Non-pigmented ciliary epithelial cell (primary cell): ENCODE measurements at places on chromosomes 6 and 20.

DNA sequence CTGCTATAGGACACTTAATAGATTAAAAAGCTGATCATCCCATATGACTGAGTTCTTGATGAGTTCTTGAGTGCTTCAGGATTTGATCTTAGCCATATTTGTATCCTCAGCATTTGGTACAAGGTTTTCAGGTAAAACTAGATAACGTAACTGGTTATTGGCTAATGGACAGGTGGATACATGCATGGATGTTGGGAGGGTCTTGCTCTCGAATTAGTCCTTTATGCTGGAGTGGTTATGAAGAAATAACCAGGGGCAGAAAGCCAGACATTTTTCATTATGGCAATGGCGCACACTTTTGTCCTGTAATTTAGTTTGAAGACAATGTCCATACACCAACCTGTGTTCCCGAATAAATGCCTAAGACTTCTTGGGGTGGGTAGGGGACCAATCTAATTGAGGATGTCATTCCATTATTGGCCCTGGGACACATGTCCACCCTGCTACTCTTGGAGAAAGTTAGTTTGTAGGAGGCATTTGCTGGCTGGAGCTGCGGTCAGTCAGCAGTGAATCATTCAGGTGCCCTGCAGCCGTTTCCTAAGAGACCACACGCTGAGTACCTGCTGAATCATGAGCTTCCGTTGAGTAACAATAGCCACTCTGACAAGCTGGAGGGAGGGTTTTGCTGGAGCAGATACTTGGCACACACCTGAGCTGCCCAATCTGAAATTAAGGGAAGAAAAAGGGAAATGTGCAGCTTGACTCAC is 194.4 kb downstream of the FOXA2 start:
- DNase-seq = no peak

DNA sequence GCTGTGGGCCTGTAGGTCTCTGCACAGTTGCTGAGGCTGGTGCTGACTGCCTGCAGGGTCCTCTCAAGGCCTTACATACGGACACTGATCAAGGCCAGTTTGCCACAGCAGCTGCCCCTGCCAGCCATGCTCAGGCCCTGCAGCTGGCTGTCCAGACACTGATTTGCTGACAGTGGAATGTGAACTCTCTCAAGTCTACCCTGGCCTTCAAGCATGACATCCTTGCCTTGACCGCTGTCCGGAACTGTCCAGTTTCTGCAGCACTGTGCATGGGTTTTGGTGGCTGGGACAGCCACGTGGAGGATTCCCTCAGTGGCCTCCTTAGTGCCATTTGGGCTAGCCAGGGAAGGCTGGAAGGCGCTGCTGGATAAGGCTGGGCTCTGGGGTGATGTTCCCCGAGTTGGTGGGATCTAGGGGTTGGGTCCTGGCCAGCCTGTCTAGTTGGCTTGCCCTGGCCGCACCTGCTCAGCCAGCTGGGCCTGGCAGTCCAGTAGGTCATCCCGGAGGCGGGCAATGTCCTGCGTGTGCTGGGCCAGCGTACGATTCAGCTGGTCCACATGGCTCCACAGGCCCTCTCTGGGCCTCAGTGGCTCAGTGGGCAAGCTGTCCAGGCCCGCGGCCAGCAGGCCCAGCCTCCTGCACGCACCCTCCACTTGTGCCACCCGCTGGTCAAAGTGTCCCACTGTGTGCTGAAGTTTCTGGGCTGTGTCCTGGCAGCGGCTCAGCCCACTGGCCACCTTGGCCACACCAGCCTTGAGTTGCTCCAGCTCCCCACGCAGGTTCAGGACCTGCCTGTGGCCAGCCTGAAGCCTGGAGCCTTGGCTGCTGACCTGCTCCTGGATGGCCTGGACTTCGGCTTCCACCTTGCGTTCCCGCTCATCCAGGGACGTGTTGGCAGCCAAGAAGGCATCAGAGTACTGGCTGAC is 5.5 kb downstream of the EMILIN3 start:
- no peak for DNase-seq

GRCh38 chr6:76885861-76886301 is 577.4 kb downstream of the HTR1B start:
- DNase-seq = no peak

DNA sequence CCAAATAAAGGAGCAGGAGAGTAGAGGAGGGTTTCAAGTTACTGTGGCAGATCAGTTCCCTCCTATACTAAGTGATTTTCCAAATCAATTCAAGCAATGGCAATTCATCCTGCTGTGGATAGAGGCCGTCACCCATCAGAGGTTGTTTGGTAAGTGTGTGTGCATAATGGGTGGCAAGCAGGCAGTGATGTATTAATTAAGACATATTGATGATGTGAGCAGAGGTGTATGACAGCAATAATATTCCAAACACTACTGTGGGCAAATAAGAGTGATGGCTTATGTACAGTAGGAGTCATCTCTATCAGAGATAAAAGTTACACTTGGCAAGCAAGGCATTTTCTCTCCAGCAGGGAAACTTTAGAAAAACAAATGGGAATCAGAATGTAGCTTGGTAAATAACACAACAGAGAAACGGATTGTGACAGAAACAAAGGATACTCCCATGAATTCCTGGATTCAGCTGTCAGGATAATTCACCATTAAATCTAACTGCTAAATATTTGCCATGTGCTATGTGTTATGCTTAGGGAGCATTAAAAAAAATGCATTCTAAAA is 196.3 kb downstream of the KHDC1L start:
- DNase-seq = no peak

DNA sequence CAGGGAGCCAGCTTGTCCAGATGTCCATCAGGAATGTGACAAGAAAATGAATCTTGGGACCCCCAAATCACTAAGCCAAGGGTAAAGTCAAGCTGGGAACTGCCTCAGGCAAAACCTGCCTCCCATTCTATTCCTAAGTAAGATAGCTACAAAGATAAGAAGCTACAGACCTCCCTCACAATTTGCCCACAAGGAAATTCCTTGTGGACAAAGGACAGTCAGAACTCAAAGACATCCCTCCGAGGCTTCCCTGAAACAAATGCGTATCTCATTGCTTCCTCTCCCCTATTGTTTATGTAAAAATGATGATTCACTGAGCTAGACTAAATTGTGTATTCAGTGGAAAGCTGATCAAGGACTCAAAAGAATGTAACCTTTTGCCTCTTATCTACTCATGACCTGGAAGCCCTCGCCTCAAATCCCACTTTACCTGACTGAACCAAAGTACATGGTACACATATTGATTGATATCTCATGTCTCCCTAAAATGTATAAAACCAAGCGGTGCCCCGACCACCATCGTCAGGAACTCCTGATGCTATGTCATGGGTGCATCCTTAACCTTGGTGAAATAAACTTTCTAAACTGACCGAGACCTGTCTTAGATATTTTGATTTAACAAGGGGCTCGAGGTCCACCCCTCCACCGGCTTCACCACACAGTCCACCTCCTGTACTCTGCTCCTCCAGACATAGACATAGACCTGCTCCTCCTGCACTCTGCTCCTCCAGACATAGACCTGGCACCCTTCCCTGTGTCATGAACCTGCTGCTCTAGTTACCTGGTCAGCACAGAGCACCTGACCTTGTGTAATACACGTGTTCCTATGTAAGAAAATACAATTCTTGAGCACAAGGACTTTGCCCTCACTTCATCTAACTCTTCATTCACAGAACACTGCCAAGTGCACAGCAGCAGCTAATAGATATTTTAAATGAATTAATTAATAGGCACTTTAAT is 81.4 kb downstream of the WDR27 start:
- DNase-seq = peak; percentile 50

DNA sequence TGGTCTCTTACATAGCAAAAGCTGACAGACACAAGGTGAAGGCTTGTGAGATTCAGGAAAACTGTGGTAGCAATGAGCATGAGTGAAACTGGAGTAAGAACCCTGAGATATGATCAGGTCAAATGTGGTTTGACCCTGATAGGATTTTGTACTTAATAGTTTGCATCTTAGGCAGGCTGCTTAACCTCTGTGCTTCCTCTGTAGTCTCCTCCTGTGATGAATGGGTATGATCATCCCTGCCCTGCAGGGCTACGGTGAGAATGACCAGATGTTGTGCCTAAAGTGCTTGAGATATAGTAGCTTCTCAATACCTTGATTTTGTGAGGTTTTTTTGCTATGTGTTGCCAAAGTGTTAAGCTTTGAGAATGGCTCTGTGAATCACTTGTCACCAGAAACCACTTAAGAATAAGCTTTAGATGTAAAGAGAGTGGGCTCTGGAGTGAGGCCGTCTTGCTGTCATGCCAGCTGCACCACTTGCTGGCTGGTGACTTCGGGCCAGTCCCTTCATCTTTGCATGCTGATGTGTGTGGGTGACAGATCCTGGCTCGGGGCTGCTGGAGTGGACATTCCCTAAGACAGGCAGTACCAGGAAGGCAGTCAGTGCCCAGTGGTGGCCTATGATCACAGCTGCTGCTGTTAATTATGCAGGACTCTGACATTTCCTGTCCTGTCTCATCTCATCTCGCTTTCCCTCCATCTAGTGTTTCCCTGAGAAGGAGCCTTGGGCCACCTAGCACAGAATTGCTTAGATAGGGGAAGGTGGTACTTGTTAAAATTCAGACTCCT is 254.7 kb downstream of the NFATC2 start:
- DNase-seq = no peak

DNA sequence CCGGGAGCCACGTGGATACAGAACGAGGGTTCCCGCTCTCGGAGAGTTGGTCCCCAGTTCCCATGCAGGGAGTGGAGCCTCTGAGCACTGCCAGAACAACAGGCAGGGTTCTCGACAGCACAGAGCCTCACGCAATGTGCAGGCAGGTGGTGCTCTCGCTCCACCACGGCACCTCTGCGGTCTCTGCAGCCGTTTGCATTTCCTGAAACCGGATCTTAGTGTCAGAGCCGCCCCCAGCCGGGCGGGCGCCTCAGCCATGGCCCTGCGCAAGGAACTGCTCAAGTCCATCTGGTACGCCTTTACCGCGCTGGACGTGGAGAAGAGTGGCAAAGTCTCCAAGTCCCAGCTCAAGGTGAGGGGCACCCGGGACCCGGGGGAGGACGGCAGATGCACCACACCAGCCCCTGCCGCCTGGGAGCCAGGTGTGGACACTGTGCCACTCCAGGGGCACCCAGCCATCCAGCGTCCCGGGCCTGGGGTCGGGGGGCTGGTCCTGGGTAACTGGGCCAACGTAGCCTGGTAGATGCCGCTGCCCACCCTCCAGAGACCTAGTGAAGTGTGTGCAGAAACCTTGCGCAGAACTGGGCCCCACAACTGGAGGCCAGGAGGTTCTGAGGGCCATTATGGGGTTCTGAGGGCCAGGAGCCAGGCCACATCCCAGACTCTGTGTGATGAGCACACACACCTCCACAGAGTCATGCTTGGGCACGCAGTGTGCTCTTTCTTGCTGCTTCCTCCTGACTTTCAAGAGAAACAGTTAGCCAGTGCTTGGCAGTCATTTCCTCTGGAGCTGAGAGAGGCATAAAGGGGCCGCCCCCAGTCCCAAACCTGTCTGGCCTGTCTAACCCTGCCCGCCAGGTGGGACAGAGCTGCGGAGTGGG is at the start of gene DEF6:
DEF6 (plus strand) TSS at position 218 of the 881 bp plus-strand sequence; CDS start at position 257, 39 bp downstream.
- no peak for DNase-seq

DNA sequence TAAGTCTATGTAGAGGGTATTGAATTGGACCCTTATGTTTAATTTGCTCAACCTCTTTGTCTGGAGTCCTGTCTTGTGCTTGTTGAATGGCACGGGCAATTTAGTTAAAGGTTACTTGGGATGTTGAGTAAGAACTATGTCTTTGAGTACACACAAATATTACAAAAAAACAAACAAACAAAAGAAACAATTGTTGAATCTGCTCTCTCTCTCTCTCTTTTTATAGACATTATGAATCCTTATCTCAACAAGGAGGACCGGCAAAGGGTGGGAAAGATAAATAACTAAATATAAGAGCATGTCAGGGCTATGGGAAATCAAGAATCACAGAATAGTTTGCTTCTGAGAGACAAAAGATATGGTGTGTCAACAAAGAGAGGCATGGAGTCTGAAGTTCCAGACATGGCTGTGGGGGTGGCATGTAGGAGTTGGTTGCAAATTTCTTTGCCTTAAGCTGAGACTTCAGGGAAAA is 608.6 kb downstream of the UTRN start:
- DNase-seq = no peak

- no peak for DNase-seq
Measured at GRCh38 chr20:32510601-32511357, 74.4 kb downstream of the NOL4L start.

GRCh38 chr6:86934365-86934764 is 3.0 kb upstream of the HTR1E start:
- DNase-seq = no peak

DNA sequence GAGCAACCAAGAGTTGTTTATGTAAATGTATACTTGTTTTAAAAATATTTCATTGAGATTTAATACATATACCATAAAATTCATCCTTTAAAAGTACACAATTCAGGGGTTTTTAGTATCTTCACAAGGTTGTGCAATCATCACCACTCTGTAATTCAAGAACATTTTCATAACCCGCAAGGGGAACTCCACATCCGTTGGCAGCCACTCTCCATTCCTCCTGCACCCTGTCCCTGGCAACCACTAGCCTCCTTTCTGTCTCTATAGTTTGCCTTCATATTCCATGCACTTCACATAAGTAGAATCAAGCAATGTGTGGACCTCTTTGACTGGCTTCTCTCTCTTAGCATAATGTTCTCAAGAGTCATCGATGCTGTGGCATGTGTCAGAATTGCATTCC is 104.2 kb upstream of the PDE10A start:
- peak; percentile 5 for DNase-seq

GRCh38 chr20:46954490-46955038 is 59.9 kb downstream of the EYA2 start:
- peak; percentile 93 for DNase-seq
